ENCODE measurements at places on chromosomes 2 and 18.

DNA sequence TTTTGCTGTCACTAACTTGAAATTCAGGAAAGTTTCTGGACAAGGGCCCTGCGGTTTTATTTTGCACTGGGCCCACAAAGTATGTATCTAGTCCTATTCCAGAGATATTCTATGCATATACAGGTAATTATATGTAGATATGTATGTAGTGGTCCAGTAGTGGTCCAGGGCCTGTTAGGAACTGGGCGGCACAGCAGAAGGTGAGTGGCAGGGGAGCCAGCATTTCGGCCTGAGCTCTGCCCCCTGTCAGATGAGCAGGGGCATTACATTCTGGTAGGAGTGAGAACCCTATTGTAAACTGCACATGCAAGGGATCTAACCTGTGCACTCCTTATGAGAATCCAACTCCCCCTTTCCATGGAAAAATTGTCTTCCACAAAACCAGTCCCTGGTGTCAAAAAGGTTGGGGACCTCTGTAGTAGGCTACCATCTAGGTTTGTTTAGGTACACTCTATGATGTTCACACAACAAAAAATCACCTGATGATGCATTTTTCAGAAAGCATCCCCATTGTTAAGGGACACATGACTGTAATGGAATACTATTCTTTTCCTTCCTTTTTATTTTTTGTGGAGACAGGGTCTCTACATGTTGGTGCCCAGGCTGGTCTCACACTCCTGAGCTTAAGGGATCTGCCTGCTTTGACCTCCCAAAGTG lies 2.8 kb upstream of the PPP4R3B start:
- peak; percentile 14 for DNase-seq

DNA sequence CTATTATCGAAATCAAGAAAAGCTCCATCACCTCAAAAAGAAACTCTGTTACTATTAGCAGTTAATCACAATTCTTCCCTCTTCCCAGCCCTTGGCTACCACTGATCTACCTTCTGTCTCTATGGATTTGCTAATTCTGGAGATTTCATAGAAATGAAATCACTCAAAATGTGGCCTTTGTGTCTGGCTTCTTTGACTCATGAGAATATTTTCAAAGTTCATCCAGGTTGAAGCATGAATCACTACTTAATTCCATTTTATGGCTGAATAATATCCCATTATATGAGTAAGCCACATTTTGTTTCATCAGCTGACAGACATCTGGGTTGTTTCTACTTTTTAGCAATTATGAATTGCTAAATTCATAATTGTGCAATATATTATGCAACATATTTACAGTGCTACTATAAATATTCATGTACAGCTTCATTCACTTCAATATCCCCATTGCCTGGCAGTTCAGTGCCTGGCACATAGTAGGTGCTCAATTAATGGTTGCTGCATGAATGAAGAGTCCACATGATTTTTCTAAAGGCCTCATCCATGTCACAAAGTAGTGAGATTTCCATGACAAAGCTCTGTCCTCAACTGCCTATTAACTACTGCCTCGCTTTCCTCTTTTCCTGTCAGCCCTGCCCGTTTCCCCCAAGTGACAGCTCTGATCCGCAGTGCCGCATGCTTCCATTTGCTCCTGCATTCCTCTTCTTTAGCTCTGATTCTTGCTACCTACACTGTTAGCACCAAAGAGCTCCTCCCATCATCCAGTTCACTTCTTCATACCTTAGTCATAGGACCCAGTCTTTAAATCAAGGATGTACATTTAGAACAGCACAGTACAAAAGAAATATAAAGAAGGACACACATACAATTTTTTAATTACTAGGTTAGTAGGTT lies 32.8 kb downstream of the CCDC93 start:
- DNase-seq = no peak

- DNase-seq = no peak
Measured at GRCh38 chr2:198913394-198914152, 544.2 kb downstream of the SATB2 start.

DNA sequence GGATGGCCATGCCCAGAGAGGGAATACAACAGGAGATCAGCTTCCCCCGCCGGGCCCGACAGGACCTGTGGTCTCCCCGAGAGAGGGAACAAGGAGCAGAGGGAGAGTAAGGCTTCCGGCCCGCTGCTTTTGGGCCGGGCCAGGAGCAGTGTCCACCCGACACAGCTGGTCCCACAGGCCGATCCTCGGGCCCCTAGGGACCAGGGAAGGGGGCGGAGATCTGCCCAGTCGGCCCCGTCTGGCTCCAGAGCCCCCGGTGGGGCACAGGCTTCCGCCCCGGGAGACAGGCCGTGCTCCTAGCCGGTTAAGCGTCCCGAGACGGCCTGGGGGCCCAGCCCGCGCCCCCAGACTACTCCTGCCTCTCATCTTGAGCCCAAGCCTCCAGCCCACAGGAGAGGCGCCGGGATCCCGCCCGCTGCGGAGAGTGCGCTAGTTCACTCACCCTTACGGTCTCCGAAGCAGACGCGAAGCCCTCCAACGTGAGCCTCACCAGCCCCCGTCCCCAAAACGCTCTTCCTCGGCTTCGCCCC lies at the start of gene MCFD2:
Gene MCFD2 (minus strand): TSS at position 526 of the 530 bp plus-strand sequence. CDS start 6,635 bp downstream, outside the sequence.
- DNase-seq = no peak

GRCh38 chr2:70503896-70504295 lies 49.7 kb downstream of the TGFA start:
- no peak for DNase-seq

GRCh38 chr2:221412978-221413377 lies 159.1 kb downstream of the EPHA4 start:
- DNase-seq = no peak

GRCh38 chr2:235623752-235624151 lies 129.9 kb downstream of the AGAP1 start:
- DNase-seq = no peak

DNA sequence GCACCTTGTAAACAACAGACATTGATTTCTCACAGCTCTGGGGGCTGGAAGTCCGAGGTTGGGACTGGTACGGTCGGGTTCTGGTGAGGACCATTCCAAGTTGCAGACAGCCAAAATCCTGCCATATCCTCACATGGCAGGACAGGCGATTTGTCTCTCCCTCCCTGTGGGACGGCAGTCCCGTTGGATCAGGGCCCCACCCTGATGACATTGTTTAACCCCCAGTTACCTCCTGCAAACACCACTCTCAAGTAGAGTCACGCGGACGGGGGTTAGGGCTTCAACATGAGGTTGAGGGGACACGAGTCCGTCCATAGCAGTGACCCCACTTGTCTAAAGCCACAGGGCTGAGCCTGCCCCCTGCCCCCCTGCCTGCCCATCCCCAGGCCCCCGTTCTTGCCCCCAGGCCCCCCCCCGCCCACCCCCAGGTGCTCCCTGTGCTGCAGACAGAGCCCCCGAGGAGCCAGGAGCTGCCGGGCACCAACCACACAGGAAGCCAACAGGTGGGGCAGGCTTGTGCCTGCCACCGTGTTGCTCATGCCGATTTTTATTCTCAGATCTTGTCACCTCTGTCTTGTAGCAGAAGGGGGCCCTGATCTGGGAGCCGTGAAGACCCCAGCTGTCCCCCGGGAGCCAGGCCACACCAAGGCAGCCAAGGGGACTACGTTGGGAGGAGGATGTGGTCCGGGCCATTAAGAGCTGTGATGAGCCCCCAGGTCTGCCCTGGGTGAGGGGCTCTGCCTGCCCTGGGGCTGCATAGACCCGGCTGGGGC lies 82.2 kb downstream of the NFATC1 start:
- no peak for DNase-seq

- DNase-seq = no peak
Measured at GRCh38 chr2:34899079-34899478, 1300.0 kb upstream of the FAM98A start.

- no peak for DNase-seq
Measured at GRCh38 chr2:177797808-177798207, 274.8 kb downstream of the PDE11A start.

- no peak for DNase-seq
Measured at GRCh38 chr2:1156531-1156930, 205.9 kb downstream of the SNTG2 start.

GRCh38 chr2:176138526-176138922 lies 9.0 kb downstream of the HOXD8 start:
- DNase-seq = no peak

- no peak for DNase-seq
Measured at GRCh38 chr2:191660575-191660974, 17.4 kb upstream of the NABP1 start.

DNA sequence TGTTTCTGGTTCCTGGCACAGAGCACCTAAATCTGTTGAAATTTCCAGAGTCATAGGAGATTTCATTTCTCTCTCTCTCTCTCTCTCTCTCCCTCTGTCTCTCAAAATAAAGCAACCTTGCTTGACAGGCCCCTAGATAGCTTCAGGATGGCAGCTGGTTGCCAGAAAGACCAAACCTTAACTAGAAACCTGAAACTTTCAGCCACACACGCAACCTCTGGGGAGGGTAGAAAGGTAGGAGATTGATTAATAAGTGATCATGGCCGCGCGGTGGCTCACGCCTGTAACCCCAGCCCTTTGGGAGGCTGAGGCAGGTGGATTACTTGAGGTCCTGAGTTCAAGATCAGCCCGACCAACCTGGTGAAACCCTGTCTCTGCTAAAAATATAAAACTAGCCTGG lies 1885.4 kb upstream of the CELF4 start:
- no peak for DNase-seq

DNA sequence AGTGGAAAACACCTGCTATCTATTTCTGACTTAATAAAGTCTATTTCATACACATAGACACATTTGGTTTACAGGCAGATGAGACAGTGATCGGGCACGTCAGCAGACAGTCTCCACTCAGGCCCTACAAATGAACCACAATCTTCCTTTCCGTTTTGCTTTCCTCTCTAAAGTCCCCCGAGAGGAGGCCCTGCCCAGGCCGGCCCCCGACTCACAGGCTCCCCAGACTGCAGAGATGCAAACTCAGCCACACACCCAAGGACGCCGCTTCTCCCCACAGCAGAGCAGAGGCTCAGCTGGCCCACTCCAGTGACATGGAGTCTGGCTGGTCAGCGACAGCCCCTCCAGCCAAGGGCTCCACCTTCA lies 9.3 kb upstream of the MTERF4 start:
- DNase-seq = no peak

DNA sequence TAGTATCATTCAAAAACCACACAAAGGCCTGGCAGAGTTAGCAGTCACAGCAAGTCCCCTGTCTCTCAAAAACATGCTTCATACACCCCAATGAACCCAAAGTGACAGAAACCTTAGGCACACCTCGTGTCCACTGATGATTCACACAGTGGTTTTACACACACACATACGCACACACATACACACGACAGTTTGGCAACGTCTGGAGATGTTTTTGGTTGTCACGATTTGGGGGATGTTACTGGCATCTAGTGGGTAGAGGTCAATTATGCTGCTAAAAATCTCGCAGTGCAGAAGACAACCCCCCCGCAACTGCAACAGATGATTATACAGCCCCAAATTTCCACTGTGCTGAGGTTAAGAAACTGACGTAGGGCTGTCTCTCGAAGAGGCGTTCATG lies 72.9 kb upstream of the PARD3B start:
- DNase-seq = no peak

DNA sequence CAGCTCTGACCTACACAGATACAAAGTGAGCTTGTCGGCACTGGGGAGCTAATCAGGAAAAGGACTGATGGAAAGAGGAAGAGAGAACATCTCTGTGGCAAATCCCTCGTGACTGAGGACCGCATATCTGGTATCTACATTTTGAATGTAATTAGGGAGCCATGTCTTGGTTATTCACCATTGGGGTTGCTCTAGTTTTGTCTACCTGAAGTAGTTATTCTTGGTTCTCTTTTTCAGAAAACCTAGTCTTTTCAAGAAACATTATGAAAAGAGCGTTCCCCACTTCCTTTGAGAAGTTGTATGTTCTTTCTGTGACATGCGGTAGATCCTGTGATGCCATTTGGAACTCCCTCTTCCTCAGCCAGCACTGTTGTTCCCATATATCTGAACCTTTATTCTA lies 104.4 kb downstream of the DOCK10 start:
- DNase-seq = no peak

DNA sequence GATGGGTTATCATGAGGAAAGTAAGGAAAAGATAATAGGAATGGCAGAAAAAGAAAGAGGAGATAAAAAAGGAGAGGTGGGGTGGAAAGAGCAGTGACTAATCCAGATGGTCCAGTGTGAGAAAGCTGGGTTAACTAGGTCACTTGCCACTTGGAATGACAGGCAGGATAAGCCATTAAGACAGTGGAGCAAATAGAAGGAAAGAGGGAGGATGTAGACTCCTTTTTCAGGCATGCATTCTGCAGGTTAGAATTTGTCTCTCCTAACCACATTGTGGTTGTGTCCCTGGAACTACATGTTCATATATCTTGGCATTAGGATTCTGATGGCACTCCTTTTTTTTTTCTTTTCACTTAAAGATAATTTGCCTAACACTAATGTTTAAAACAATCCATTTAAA lies 13.4 kb upstream of the NEMP2 start:
- DNase-seq = no peak
